Activated gamma-delta T cell treated with Interleukin-2 at 50 U/mL for 16 hours (primary cell): ENCODE measurements at places on chromosomes 11 and 22.
A peak's percentile ranks its signal among the peaks of the same experiment; 100 is the strongest.

DNA sequence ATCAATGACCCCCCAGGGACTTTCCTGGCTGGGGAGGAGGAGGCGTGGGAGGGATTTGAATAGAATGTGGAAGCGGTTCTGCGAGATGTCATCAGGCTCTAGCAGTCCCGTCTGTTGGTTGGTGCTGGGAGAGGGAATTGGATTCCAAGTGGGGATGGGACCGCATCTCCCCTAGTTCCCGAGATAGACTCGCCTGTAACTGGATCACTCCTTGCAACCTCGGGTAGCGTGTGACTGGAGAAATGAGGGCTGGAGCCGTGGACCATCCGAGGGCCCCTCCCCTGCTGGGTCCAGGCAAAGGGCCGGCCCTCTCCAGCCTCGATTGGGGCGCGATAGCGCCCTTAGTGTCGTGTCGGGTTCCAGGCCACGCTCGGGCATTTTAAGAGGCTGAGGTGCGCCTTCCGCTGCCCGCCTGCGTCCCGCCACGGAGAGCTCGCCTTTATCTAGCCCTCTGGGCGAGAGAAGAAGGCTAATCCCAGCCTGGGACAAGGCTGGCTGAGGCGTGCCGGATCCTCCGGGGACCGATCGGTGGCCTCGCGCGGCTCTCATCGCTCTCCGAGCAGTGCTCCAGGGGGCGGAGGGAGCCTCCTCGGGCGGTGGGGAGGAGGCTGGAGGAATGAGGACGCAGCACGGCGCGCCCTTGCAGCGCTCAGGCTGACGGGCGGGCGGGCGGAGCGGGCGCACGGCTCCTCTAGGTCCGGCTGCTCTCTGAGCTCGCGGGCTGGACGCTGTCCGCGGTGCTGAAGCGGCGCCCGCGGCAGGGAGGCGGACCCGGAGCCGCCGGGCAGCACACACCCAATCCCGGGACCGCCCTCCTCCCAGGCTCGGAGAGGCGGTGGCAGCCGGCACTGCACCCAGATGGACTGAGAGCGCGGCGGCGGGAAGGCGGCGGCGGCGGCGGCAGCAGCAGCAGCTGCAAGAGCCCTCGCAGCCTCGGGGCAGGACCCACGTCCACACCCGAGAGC lies 107.8 kb downstream of the OSBP2 start:
- DNase-seq: peak; percentile 40

GRCh38 chr11:123086305-123086704 lies 24.4 kb upstream of the HSPA8 start:
- DNase-seq: no peak

DNA sequence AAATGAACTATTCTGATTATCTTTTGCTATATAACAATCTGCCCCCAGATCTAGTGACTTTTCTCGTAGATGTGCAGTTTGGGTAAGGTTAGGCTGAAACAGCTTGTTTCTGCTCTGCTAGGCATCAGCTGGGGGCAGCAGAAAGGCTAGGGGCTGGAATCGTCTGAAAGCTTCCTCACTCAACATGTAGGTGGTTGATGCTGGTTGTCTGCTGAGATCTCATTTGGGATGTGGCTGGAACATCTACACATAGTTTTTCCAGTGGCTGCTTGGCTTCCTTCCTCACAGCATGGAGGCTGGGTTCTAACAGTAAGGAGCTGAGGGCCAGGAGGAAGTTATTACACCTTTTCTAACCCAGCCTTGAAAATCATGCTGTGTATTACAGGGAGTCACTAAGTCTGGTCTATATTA lies 30.2 kb downstream of the USP47 start:
- no peak for DNase-seq

DNA sequence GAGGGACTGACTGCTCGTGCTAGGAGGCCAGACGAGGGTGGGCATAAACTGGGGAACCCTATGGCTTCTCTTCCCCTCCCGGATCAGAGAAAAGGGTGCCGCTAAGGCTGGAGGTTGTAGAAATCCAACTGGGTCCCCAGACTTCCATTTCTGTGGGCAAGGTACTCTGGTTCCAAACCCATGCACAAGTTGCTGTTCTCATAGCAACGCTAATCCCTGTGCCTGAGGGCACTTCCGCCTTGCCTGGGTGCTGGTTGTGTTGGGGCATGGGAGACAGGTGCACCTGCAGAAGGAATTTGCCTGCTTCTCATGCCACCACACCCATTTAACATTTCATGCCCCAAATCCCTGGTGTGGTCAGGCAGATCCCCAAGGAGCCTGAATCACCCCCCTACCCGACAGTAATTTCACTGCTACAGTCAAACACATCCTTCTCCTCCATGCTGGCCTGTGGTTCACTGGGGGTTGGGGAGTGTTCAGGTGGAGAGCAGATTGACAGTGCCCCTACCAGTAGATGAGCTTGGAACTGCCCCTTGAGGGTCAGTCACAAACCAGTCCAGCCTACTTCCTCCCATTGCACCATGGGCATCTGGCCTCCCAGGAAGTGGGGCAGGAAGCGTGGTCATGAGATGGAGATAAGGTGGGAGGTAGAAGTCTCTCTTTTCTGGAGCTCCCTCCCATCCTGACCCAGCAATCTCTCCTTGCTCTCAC lies 1.2 kb downstream of the C2CD2L start:
- no peak for DNase-seq

DNA sequence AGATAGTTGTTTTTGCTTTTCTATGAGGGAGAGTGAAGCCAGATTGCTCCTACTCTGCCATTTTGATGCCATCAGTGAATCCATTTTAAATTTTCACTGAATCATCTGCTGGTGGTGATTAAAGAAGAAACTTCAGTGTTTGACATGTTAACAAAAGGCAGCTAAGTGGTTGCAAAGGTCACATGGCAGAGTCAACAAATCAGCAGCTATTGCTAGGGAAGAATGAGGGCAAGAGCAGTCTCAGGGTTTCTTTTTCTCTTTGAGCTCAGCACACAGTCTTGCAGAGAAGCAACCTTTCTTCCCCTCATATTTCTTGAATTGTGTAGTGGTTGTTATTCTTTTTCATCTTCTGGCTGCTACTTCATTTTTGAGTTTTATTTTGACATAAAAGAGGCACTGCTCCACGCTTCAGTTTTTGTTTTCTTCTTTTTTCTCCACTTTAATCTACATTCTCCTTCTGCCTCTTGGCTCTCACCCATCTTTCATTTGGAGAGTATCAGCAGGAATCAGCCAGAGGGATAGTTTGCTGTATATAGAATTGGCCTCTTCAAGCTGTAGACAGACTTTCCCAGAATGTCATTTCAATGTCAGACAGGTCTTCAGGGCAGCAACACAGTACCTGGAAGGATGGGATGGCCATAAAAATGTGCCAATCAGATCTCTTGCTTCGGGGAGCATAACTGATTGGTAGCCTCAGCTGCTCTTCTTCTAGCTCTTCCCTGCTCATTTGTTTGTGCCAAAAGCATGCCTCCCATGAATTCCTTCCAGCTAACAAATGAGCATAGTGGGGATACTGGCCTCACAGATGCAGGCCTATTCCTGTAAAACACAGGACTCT lies 153.9 kb downstream of the TRPC6 start:
- DNase-seq: no peak

DNA sequence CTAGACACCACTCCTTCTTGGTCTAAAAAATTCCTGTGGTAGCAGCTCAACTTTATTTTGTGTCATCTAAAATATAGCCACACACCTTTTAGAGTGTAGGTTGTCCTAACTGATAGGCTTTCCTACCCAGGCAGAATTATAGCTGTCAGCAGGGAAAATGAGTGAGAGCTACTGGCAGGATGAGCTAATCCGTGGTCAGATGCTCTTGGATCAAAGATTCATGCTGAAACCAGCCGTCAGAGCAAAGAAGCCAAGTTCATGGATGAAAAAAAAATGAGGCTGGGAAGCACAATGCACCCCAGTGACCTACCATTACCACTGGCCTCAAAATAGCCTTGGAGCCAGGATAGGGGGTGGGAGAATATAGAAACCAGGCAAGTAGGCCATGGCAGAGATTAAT lies 113.1 kb upstream of the BLID start:
- DNase-seq: no peak

DNA sequence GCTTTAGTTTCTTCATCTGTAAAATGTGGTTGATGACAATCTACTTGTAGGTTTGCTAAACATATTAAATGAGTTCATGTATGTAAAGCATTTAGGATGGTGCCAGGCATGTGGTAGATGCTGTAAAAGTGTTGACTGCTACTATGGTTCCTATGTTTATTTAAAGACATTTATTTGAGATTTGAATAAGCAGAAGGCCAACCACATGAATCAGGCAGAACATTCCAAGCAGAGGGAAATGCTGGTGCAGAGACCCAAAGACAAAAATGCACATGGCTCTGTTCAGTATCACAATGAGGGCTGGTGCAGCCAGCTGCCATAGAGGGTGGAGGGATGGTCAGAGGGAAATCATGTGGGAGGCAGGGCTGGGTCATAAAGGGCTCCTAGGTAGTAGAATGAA lies 156.2 kb upstream of the PDGFD start:
- DNase-seq: no peak

- DNase-seq: no peak
Observed at GRCh38 chr11:41320238-41320637, 139.2 kb downstream of the LRRC4C start.

DNA sequence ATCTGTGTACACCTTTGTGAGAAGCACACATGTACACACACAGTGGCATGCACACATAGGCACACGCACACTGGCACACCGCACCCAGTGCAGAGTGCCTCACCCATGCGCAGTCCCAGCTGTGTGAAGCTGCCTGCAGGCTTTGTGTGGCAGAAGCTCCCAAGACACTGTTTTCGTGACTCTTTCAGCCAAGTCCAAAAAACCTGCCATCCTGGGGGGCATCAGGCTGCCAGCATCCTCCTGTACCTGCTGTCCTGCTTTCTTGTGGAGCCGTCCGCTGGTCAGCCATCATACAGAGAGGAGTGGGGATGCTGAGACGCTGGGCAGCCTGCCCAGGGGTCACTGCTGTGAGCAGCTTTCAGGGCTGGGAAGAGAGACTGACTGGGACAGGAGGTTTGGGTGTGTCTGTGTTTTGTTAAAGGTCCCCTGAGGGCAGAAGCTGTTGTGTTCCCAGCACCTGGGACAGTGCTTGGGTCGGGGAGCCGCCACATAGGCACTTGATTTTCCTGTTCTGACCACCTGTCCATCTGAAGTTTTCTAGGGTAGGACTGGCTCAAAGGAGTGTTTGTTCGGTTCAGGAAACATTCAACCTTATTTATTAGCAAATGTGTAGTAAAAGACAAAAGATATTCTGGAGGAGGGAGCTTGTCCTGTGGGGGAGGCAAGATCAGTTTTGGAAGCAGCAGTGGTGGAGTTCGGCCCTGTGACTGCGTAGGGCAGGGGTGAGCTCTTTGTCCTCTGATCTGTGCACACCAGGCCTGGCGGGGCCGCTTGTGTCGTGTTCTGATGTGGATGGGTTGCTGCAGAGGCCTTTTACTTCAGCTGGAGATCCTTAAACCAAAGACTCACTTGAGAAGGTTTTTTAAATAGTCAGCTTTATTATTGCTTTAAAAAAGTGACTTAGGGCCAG lies 29.7 kb downstream of the AP2A2 start:
- no peak for DNase-seq

DNA sequence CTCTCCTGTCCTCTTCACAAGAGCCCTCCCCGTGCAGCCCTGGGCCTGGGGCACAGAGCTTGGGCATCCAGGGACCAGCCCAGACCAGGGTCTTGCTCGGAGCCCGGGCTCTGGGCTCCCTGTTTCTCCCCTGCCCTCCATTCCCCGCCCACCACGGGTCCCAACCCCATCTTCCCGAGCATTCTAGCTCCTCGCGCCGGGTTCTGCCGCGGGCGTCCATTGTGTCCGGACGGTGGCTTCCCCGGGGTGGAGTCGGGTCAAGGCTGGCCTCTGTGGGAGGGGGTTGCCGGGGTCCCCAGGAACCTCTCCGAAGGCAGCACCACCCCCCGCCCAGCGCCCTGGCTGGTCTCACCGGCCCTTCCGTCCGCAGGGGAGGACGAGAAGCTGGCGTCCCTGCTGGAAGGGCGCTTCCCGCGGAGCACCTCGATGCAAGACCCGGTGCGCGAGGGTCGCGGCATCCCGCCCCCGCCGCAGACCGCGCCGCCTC lies 18.1 kb upstream of the ACR start:
- DNase-seq: no peak

- DNase-seq: no peak
Observed at GRCh38 chr11:74418509-74418895, 20.3 kb upstream of the PGM2L1 start.

DNA sequence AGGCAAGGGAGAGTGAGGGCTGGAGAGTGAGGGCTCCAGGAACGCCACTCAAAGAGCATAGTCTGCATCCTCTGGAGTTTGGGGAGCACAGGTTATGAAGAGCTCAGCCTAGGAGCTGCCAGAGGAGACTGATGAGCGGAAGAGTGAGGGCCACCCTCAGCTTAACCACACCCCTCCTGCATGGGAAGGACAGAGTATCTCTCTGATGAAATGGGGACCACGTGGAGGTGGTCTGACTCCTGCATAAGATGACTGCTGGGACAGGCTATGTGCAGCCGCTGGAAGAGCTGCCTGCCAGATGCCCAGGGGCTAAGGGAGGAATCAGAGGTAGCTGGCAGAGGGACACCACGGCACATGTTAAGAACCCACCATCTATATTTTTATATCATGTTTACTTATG lies 162.9 kb upstream of the POU2AF2 start:
- DNase-seq: no peak

GRCh38 chr22:23054531-23055257 lies 15.6 kb upstream of the GNAZ start:
- no peak for DNase-seq

GRCh38 chr11:129317571-129317970 lies 58.1 kb upstream of the BARX2 start:
- no peak for DNase-seq

DNA sequence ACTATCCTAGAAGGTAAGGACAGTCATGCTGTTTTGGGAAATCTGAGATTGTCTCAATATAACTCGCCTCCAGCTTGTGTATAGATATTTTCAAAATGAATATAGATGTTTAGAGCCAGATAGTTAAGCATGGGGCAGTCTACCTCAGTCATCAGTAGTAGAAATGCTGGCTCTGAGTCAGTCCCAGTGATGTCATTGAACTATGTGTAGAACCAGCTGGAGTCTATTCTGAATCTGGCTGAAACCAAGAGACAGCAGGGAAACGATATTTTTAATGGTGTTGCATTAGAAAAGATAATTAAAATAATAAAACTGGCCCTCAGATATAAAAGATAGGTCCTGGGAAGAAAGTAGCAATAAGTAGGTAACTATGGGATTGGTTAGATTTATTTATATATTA lies 25.9 kb downstream of the PIWIL4 start:
- no peak for DNase-seq

DNA sequence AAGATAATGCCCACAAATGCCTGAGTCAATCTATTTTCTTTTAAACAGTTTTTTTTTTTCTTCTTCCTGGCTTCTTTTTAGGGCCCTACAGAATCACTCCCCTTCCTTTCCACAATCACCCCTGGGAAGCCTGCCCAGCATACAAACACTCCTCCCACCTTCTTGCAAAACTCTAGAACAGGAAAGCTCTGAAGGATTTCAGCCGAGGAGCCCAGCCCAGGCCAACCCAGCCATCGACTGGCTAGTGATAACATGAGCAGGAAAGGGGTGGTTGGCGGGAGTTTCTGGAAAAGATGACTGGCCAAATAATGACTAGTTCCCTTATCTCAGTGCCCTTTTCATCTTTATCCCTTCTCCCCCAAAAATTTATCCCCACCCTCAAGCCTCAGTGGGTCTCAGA lies 68.2 kb downstream of the USP35 start:
- no peak for DNase-seq
